ENCODE measurements at places on chromosomes 2 and 18. TPM values are rescaled to one million over a fixed set of nuclear protein-coding genes. Genes with fewer than 3 reads are reported as not detected.

- DNase-seq: no peak
These were observed 19.5 kb upstream of the SLC9A4 start for GRCh38 chr2:102453501-102453900.

DNA sequence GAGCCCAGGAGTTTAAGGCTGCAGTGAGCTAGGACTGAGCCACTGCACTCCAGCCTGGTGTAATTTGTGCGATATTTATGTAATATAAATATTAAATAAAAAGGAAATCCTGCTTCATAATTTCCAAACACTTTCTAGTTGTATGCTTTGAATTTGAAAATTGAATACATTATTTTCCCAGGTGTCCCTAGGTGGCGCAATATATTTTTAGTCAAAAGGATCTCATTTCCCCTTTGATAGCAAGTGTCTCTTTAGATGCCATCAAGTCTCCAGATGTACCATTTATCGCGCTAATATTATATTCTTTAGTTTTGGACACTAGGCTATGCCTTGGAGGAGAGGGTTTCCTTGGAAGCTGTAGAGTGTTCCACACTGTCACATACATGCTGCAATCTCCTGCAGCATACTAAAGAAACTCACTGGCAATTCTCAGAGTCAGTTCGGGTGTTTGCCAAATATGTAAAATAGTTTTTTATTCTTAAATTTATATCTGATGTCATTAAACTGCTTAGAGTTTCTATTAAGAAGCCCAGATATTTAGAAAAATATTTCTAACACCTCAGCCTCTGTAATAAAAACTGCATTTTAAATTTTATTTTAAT is 5.6 kb upstream of the WDR7 start:
- DNase-seq: no peak

GRCh38 chr2:202221873-202222272 is 16.5 kb downstream of the SUMO1 start:
- DNase-seq: peak; percentile 7

DNA sequence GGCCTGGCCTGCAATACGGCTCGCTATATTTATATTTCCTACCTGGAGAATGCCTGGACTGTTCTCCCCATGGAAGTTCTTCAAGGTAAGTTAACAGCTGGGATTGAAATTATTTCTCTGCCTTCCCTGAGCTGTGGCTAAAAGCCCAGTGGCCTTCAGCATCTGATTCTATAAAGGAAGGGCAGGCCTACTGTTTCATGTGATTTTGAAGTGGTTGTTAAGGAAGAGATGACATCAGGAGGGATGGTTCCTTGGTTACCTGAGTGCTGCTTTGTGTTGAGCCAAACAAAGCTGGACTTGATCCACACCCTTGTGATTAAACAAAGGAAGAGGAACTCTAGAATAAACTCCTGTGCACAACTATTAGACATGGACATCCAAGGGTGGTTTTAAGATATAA is 61.6 kb downstream of the MFSD6 start:
- peak; percentile 37 for DNase-seq

GRCh38 chr2:70904371-70905216 is 31.1 kb upstream of the ATP6V1B1 start:
- DNase-seq: no peak

- DNase-seq: no peak
These were observed 778.5 kb downstream of the BCL11A start for GRCh38 chr2:59774821-59775433.

GRCh38 chr2:61538200-61538919 is at the start of gene XPO1:
XPO1 (minus strand) TSS chr2:61538356; CDS start chr2:61533897, 4,459 bp downstream.
- DNase-seq: peak; percentile 99

DNA sequence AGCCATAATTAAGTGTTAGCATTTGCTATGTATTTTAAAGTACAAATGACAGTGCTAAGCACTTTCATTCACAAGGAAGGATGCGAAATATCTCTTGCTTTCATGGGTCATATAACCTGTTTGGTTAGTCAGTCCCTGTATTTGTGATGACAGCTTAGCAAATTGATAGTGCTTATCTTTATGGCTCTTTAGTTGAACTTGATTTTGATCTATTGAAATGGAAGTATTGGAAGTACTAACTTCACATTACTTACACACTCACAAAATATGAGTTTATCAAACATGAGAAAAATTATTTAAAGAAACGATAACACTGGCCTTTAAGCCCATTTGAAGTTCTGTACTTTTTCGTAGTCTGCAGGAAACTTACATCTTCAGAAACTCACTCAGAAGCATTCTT is 97.4 kb upstream of the NEUROD1 start:
- DNase-seq: no peak

DNA sequence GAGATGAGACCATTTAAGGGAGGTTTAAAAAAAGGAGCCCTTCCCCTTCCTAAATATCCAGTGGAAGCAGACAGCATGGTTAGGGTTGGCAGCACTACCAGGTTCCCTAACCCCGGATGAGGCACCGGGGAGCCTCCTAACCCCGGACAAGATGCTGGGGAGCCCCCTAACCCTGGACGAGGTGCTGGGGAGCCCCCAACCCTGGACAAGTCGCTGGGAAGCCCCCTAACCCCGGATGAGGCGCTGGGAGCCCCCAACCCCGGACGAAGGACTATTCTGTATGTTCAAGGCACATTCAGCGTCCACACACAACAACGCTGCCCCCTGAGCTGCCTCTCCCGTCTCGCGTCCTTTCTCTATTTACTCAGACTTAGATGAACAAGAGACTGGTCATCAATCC is 51.9 kb downstream of the ANKMY1 start:
- no peak for DNase-seq

- peak; percentile 45 for DNase-seq
These were observed 256.7 kb upstream of the FN1 start for GRCh38 chr2:215692387-215693079.

DNA sequence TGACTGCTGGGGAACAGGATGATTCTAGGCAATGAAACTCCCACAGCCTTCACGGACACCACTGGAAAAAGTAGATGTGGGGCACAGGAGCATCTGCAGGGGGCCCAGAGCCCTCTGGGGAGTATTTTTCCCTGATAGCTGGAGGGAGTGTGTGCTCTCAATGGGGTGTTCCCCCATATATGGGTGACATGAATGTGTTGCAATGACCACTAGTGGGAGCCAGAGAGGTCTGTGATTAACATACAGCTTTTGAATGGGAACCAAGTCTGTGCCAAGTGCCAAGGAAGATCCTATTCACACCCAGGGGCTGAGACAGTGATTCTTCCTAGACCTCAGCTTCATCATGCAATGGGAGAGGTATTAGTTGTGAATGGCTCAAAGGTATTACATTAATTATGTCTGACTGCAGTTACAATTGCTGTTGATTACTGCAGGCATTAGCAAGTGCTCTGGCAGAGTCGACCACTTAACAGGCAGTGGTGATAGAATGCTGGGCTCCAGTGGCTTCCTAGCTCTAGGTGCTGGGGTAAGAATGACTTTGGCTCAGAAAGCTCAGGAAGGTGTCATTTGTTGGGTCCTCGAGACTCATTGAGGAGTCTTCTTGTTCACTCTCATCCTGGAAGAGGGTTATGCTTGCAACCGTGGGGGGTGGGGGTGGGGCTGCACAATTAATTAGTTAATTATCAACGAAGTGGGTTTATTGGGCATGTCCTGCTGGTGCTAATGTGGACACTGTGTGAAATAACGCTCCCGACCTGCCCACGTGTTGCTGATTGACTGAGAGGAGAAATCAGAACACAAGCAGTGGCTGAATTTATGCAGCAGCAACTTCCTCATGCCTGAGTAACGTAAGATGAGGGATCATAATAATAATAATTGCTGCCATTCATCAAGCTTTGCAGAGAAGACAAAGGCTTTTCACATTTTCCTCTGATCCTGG is 194.1 kb downstream of the CLIP4 start:
- DNase-seq: peak; percentile 69

- no peak for DNase-seq
These were observed 287.3 kb upstream of the HS6ST1 start for GRCh38 chr2:128605931-128606330.

GRCh38 chr2:189441709-189442074 is 418 bp downstream of the WDR75 start:
- DNase-seq: peak; percentile 1

The SLC14A1 gene
- total RNA-seq: 0.34 TPM

The TXNDC2 gene
- total RNA-seq: 0.63 TPM

The RAB6C gene
- not detected for total RNA-seq

The DNAJC5G gene
- not detected for total RNA-seq

Measured in LHCN-M2 (cell line).